ENCODE measurements at places on chromosomes 7 and 10.

GRCh38 chr7:86904949-86905834 is 154.3 kb downstream of the ELAPOR2 start:
- DNase-seq: no peak

DNA sequence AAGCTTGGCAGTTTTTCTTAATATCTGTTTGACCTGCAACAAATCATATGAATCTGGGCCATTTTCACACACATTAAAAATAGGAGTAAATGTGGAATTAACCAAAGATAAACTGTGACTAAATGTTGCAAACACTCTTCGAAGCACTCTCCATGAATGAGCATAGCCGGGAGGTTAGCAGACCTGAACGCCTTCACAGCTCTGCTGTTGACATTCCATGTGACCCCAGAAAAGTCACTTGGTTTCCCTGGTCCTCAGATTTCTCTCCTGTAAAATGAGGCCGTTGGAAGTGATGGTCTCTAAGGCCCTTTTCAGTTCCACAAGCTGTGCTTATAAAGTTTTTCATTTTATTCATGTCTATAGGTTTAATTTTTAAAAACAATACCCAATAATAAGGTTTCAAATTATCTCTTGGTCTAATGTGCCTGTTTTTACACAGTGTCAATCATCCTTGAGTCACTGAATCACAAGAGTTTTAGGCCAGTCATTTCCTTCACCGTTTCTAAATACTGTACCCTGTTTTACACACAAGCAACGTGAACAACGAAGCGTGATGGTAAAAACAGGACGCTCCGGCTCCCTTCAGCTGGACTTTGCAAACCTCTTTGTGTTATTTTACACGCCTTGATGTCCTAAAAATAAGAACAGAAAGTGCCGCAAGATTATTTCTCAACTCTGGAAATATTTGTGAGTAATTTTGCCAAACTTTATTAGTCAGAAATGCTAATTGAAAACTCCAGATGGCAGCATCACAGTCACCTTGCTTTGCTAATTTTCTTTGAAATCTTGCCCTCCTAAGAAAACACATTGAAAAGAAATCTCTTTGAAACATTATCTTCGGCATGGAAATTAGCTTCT is 38.6 kb upstream of the MET start:
- DNase-seq: no peak

DNA sequence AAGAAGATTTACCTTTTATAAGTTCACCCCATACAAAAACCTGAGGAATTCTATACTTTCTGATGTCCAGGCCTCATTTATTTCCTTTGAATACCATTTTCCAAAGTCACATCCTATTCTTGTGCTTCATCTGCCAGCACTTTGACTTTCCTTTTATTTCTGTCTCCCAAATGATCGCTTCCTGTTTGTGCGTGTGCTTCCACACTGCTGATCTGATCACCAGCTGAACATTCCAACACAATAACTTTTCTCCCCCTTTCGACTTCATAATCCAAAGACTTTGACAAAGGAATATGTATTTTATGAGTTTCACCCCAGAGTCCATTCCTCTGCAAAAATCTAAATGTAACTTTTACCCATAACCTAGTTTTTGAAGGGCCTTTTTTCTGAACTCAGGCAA is 3.1 kb downstream of the ELAPOR2 start:
- DNase-seq: no peak

- DNase-seq: no peak
Measured at GRCh38 chr7:4147926-4148620, 534.0 kb upstream of the FOXK1 start.

GRCh38 chr7:74258639-74259038 is 4.4 kb upstream of the RFC2 start:
- no peak for DNase-seq

DNA sequence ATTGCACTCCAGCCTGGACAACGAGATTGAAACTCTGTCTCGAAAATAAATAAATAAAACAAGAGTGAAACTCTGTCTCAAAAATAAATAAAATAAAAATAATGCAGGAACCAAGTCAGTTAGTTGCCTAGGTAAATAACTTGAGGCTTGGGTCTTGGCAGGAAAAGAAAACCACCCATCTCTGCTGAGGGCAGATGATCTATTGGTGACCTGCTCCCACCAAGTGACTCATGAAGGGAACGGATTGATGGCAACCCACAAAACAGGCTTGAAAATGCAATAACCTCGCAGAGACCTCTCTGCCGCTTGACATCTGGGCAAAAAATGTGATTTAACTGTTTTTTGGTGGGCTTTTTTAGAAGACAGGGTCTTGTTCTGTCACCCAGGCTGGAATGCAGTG is 86.6 kb downstream of the CALN1 start:
- no peak for DNase-seq

GRCh38 chr10:1232164-1232911 is 176.2 kb downstream of the WDR37 start:
- no peak for DNase-seq

DNA sequence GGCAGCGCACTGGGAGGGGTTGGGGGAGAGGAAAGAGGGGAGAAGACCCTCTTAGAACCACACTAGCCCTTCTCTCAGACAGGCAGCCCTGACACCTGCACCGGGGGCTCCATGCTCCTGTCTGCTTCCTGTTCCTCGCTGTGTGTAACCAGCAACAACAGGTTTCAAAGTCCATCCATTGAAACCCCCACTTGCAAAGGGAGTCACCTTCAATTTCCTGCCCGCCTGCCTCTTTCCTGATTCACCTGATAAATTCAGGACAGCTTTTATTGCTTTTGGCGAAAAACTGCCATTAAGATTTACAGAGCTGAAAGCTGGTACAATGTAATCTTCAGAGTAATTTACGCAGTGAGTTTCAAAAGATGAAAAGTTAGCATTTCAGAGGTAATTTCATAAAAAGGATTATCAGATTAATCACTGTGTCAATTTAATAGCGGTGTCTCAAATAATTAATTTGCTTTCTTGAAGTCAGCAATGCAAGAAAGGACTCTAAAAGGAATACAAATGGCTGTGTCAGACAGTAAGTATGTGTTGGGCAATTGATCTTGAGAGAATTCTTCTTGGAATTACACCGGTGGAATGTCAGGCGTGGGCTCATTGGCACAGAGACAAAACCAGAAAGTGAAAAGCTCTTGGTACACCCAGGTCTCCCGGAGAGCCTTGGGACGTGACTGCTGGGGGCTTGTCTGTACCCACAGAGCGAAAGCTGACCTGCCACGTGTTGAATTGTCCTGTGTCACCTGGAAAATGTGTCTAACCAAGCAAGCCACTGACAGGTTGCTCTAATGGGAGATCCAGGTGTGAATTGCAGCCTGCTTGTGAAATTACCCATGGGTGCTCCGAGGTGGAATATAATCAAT is 60.7 kb downstream of the TMEM209 start:
- no peak for DNase-seq

GRCh38 chr7:90402785-90403173 is 482 bp upstream of the CLDN12 start:
- DNase-seq: no peak

GRCh38 chr7:106430103-106430502 is 145.3 kb upstream of the NAMPT start:
- no peak for DNase-seq
